HepG2 (cell line): ENCODE measurements at places on chromosomes 7 and 10.

DNA sequence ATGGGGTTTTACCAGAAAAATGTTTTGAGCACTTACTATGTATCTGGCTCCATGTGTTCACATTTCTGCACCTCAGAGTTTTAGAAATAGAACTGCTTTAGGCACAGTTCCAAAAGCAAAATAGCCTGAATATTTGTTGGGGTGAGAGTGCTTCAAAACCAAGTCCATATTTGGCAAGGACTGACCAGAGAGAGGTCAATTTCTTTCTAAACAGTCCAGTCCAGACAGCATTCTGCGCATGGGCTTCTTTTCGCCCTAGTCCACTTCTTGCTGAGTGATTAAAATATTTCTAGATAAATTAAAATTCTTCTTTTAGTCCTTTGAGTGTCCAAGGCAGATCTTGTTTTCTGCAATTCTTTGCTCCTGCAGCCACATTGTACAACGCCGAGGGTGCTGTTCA, 427.0 kb downstream of the PHTF2 start:
- no peak overlapping the region for H3K27ac ChIP-seq
- H3K4me3 ChIP-seq, result no peak overlapping the region
- H3K36me3 ChIP-seq, result no peaks in the 10 kb centered on the region
- DNase-seq, result no peak
- no peaks in the 10 kb centered on the region for H3K27me3 ChIP-seq
- no peaks in the 10 kb centered on the region for H3K4me1 ChIP-seq

- no peak for DNase-seq
- H3K27me3 ChIP-seq, result no peaks in the 10 kb centered on the region
- no peak overlapping the region for H3K4me3 ChIP-seq
- H3K27ac ChIP-seq, result no peak overlapping the region
- no peaks in the 10 kb centered on the region for H3K36me3 ChIP-seq
- H3K4me1 ChIP-seq, result no peaks in the 10 kb centered on the region
These were observed 54.6 kb downstream of the LHPP start for GRCh38 chr10:124516181-124516580.

DNA sequence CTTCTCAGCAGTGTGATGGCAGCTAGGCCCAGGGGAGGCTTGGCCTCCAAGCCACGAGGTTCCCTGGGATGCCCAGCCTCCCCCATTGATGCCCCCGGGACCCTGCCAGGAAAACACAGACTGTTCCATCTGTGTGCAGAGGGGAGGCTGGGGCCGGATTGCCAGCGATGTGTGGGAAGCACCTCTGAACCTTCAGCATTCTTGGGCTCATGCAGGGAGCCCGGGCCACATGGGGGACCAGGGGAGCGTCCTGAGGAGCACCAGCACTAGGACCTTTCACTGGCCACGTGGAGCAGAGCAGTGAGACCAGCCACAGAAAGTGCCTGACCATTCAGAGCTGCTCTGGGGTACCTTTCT, 2.6 kb downstream of the IMPDH1 start:
- H3K4me3 ChIP-seq, result no peak overlapping the region
- H3K27me3 ChIP-seq, result peaks cover 19% of the 10 kb centered on the region; the same call in 2 of the 3 replicates
- peaks cover 62% of the 10 kb centered on the region for H3K4me1 ChIP-seq
- no peak overlapping the region for H3K27ac ChIP-seq
- H3K36me3 ChIP-seq, result no peaks in the 10 kb centered on the region
- DNase-seq, result no peak

GRCh38 chr10:51832652-51833383, 133.4 kb upstream of the CSTF2T start:
- no peak overlapping the region for H3K4me3 ChIP-seq
- no peaks in the 10 kb centered on the region for H3K4me1 ChIP-seq
- no peaks in the 10 kb centered on the region for H3K36me3 ChIP-seq
- DNase-seq, result peak; percentile 44

GRCh38 chr7:35558841-35559240, 136.1 kb downstream of the HERPUD2 start:
- H3K27ac ChIP-seq, result no peak overlapping the region
- no peak for DNase-seq
- H3K4me3 ChIP-seq, result no peak overlapping the region
- H3K4me1 ChIP-seq, result peaks cover 23% of the 10 kb centered on the region

GRCh38 chr7:2405601-2406345, 2.4 kb downstream of the CHST12 start:
- peak overlapping the region; percentile 80; the same call in 1 of the 2 replicates for H3K4me3 ChIP-seq
- no peak for DNase-seq
- no peaks in the 10 kb centered on the region for H3K36me3 ChIP-seq

GRCh38 chr7:149615690-149616270, 118.2 kb upstream of the ZNF746 start:
- H3K4me1 ChIP-seq, result no peaks in the 10 kb centered on the region
- DNase-seq, result no peak
- H3K4me3 ChIP-seq, result no peak overlapping the region

DNA sequence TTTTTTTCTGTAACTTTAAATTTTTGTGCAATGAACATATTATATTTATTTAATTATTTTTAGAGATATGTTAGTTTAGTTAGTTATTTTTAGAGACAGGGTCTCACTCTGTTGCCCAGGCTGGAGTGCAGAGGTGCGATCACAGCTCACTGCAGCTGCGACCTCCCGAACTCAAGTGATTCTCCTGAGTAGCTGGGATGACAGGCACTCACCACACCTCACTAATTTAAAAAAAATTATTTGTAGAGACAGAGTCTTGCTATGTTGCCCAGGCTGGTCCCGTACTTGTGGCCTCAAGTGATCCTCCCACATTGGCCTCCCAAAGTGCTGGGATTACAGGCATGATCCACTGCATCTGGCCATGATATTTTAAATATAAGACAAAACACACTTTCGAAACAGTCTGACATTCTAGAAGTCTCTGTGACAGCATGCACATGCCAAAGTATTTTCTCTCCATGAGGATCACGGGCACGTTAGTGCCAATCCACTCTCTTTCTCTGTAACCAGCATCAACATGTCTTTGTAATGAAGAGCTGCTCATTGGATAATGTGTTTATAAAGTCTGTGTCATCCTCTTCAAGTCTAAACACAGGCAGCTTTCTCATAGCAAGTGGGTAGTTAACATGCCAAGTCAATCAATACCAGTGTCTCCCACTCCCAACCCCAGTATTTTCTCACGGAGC, 137.4 kb downstream of the GLI3 start:
- no peaks in the 10 kb centered on the region for H3K36me3 ChIP-seq
- no peak for DNase-seq
- no peaks in the 10 kb centered on the region for H3K4me1 ChIP-seq
- no peak overlapping the region for H3K4me3 ChIP-seq
- H3K27me3 ChIP-seq, result peaks cover 48% of the 10 kb centered on the region; the same call in 2 of the 3 replicates
- H3K27ac ChIP-seq, result no peak overlapping the region

DNA sequence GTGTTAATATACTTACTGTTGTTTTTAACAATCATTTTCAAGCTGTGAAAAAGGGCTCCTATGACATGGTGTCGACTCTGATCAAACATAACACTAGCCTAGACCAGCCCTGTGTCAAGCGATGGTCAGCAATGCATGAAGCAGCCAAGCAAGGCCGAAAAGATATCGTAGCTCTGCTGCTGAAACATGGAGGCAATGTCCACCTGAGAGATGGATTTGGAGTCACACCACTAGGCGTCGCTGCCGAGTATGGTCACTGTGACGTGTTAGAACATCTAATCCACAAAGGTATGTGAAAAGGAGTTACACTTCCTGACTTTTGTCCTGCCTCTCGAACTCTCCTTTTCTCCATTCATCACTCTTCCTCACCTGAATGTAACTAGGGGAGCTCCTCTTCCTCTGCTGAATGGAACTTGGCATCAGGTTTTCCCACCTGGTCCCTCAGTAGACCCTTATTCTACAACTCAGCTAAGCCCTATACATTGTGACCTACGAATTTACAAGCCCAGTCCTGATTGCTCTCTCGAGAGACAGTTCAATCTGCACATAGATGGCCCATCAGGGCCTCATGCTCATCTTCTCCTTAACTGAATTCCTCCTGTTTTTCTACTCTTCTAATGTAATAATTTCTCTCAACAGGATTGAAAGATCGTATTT, 23.0 kb downstream of the ASB15 start:
- no peaks in the 10 kb centered on the region for H3K27me3 ChIP-seq

DNA sequence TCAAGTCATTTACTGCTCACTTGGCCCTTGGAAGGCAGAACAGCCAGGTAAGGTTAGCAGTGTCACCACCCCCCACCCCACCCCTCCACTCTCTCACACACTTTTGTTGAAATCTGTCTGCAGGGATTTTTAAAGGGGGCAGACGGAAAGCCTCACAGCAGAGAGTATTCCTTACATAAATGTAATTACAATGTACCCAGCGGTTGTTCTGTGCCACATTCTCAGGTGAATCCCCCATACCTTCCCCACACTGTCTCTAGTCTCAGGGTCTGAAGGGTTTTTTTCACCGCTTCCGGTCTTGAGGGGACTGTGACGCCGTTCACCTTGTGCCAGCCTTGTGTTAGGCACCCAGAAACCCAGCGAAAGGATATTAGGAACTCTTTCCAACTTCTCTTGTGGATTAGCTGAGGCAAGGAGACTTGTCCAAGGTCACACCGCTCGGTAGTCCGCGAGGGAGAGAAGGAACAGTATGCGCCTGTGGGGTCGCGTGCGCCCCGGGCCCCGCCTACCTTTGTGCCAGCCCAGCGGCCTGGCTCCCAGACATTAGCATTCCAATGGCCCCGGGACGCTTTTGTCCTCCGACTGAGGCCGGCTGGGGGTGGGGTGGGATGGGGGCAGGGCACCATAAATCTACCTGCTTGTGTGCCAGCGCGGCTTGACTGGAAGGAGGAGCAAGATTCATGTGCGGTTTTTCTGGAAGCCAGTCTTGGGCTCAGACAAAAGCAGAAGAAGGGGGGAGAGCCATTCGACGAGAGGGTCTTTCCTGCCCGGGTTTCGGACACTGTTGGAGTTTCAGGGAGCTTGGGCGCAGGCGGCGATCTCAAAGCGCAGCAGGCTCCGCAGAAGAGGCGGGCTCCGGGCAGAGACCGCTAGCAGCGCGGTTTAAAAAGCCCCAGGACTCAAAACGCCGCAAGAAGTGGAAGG, 4.5 kb downstream of the NEUROG3 start:
- no peaks in the 10 kb centered on the region for H3K4me1 ChIP-seq
- H3K36me3 ChIP-seq, result no peaks in the 10 kb centered on the region
- peaks cover 50% of the 10 kb centered on the region for H3K27me3 ChIP-seq
- H3K27ac ChIP-seq, result no peak overlapping the region
